Stimulated activated CD4-positive, alpha-beta T cell treated with anti-CD3 and anti-CD28 coated beads, Interleukin-1b, Interleukin-23, amount 100 ng/mL, for 4 hours (primary cell): ENCODE measurements at places on chromosomes 4 and X.

DNA sequence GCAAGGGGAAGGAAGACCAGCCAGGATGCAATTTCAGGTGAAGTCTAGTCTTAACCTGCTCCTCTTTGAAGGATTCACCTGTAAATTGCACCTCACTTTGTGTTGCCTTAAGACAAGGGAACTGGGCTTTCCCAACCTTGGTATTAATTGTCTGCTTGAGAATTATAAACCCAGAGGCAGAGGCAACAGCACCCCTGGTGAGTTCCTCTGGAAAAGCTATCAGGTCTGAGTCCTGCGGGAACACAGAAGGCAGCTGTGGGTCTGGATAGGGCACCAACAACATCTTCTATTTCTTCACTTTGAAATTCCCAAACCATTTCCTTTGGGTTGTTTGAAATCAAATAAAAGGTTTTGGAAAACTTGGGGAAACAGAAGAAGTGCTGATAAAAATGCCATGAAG lies 109.2 kb upstream of the NPY2R start:
- DNase-seq, result no peak

DNA sequence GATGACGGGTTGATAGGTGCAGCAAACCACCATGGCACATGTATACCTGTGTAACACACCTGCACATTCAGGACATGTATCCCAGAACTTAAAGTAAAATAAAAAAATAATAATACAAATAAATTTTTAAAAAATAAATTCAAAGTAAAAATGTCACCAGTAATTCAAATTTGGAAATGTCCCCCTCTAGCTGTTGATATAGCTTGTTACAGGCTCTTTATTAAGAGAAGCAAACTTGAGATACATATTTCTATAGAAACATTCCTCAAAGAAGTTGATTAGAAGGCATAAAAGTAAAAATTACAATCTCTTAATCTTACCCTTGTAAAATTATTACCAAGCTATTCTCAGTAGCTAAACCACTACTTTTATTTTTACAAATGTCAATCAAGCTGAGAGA lies 1397.0 kb downstream of the FAM133A start:
- no peak for DNase-seq

- DNase-seq, result no peak
Observed at GRCh38 chrX:132411310-132411977, 77.4 kb downstream of the MBNL3 start.

- DNase-seq, result no peak
Observed at GRCh38 chr4:26360864-26361263, 40.0 kb downstream of the RBPJ start.

DNA sequence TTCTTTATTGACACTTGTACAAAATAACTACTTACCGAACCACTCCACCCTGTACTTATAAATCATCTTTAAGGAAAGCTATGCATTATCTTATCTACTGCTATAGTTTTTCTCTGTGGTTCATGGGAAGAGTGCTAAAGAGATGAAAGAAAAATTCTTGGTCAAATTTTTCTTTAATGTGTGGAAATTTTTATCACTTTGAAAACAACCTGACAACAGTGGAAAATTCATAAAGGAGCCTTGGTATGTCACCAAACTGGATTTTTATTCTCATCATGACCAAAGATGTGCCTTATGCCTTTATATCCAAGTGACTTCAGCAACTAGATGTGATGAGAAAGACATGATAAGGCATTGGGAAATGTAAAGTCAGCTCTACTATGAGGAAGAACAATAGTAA lies 67.2 kb upstream of the SPP1 start:
- no peak for DNase-seq

- no peak for DNase-seq
Observed at GRCh38 chr4:16265820-16266219, 39.5 kb upstream of the TAPT1 start.

DNA sequence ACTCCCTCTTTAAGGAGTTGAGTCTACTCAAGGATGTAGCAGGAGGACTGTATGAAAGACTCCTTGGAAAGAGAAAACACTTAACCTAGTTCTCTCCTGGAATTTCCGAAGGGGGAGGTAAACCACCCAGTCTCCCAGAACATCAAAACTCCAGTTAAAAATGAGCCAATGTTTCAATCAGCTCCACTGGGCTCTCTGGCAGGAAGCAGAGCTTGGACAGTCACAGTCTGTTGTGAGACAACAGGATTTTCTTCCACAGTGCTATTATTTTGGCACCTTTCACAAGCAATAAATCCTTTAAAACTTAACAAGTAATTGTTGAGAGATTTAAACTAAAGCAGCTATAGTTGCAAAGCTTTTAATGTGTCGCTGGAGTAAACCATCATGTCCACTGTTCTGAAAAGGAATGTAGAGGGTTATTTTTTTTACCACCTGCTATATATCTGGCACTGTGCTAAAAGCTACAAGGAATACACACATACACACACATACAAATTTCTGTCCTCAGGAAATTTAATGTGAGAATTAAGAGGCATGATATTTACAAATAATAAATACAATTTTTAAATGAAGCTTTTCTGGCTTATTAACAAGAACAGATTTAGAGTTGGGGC lies 229.2 kb upstream of the INTU start:
- no peak for DNase-seq

DNA sequence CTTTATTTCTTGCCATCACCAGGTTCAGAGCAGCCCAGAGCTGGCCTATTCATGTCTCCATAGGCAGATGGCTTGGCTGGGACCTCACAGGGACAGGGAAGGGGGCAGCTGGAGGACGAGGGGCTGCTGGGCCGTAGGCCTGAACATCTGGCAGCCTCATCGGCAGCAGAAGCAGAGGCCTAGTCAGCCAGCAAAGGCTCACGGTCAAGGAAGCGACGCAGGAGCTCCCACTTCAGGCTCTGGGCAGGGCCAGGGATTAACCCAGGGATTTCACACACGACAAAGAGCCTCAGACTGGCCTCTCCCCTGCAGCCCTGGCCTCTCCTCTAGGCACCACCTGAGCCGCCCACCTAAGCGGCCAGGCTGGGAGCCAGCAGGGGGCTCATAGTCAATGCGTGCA lies 46.0 kb upstream of the MAN2B2 start:
- DNase-seq, result no peak

DNA sequence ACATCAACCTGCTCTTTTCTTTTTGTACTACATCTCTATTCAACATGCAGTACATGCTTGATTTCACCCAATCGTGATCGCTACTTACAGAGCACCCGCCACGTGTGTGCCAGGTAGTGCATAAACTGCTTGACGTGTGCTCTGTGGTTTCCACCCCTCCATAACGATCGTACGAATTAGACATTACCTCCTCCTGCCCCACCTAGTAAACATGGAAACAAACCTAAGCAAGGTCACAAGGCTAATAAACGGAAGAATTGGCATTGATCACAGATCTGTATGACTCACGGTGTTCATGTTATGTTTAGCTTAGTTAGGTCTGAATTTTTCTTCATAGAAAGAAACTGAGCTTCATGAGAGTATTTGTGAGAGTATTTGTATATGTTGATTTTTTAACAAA lies 64.1 kb downstream of the STX18 start:
- DNase-seq, result no peak

- DNase-seq, result no peak
Observed at GRCh38 chrX:44997888-44998287, 124.9 kb downstream of the KDM6A start.

DNA sequence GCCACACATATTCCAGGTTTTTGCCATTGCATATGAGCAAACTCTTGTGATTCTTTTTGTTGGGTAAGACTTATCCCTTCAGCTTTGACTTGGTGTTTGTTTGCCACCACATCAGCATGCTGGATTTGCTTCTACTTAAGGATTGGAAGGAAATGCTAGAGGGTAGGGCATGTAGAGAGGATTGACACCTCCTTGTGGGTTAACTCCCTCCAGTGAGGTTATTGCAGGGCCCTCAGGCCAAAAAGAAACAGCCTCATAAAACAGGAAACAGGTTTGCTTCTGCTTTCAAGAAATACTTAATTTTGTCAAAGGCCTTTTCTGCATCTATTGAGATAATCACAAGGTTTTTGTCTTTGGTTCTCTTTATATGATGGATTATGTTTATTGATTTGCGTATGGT lies 15.2 kb upstream of the INPP4B start:
- no peak for DNase-seq

- no peak for DNase-seq
Observed at GRCh38 chr4:88158038-88158488, 376 bp downstream of the ABCG2 start.

DNA sequence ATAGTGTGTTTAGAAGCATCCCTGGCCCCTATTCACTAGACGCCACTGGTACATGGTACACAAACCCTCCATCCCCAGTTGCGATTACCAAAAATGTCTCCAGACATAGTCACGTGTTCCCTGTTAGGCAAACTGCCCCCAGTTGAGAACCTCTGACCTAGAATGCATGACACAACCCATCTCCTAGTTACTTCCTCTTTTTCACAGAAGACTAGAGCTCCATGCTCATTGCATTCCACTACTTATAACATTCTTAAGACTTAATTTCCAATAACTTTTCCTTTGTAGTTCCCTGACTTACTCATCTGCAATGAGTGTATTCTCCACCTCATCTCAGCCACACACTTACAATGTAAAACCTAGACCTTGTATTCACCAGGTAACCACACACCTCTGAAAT lies 68.6 kb downstream of the PRSS12 start:
- DNase-seq, result no peak

- no peak for DNase-seq
Observed at GRCh38 chr4:5932035-5932568, 39.2 kb upstream of the CRMP1 start.

DNA sequence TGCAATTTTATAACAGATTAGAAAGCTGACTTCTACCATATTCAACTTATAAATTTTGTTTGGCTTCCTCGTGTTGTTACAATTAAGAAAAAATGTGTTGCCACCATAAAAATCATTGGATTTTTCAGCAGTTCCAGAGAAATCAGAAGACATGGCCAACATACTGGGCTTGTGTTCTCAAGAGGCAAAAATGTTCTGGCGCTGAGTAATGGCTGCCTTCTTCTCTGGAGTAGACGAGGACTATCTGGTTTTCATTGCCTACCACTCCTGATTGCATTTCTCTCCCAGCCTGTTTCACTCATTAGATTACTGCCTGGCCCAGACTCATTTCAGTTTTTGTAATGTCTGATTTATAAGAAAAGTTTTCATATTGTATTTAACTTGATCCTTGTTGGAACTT lies 122.3 kb downstream of the ARHGAP10 start:
- no peak for DNase-seq

DNA sequence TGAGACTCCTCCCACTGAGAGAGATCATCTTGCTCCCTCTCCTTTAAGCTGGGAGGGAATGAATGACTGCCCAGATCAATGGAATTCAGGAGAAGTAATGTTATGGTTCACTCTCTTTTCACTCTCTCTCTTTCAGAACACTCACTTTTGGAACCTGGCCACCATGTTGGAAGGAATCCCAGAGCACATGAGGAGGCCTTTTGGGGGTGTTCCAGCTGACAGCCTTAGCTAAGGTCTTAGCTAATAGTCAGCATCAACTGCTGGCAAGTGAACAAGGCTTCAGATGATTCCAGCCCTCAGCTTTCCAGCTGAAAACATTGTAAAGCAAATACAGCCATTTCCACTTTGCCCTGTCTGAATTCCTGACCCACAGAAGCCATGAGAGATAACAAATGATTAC lies 124.0 kb upstream of the CLNK start:
- no peak for DNase-seq
